Stimulated activated CD4-positive, alpha-beta T cell treated with anti-CD3 and anti-CD28 coated beads, Interleukin-15, amount 100 ng/mL, for 48 hours (primary cell): ENCODE measurements at places on chromosomes 3 and 15.
A peak's percentile ranks its signal among the peaks of the same experiment; 100 is the strongest.

DNA sequence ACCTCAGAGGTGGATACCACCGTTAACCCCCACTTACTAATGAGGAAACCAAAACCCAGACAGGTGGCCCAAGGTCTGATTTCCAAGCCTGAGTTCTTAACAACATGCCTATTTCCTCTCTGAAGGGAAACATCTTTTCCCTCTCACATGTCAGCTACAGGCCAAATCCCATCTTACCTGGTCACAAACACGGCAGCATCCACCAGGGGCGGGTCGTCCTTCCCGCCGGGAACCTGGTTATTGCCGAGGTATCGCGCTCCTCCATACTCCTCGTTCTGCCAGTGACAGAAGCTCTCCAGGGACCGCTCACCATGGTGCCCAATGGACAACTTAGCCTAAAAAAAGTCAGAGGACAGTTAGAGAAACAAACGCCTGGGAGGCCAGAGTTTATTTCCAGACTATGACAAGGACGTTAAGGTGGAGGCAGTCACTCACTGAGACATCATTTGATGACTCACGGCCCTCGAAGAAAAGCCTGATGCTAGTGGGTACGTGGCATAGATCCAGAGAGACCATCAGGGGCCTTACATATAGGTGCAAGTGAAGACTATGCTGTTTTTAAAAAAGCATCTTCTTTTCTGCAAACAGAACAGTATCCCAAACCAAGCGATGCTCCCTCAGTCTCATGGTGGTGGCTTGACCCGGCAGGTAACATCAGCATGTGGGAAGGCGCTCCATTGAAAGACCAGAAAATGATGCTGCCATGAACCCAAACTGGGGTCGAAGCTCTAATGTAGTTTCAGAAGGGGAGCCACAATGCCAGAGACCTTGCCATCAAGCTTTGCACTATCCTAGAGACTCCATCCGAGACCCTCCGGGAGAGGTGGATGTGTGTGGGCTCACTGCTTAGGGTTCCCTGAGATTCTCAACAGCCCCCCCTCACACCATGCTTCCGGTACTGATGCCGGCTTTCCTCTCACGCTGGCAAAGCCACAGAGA lies 80.2 kb downstream of the ADAMTS17 start:
- DNase-seq, result no peak

- DNase-seq, result no peak
Measured at GRCh38 chr3:10625323-10625722, 119.9 kb upstream of the ATP2B2 start.

DNA sequence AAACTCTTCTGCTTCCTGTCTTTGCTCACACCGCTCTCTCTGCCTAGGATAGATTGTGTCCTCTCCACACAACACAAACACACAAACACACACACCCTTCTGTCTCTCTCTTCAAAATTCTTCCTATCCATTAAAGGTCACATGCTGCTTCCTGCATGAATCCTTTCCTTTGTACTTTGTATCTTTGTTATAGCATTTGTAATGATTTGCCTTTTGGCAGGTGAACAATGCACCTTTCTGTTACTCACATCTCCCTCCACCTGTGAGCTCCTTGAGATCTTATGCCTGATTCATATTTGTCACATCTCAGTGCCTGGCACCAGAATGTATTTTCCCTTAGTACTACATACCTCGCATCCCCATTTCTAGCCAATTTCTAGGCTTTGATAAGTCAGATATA lies 251.4 kb upstream of the UMPS start:
- DNase-seq, result no peak

DNA sequence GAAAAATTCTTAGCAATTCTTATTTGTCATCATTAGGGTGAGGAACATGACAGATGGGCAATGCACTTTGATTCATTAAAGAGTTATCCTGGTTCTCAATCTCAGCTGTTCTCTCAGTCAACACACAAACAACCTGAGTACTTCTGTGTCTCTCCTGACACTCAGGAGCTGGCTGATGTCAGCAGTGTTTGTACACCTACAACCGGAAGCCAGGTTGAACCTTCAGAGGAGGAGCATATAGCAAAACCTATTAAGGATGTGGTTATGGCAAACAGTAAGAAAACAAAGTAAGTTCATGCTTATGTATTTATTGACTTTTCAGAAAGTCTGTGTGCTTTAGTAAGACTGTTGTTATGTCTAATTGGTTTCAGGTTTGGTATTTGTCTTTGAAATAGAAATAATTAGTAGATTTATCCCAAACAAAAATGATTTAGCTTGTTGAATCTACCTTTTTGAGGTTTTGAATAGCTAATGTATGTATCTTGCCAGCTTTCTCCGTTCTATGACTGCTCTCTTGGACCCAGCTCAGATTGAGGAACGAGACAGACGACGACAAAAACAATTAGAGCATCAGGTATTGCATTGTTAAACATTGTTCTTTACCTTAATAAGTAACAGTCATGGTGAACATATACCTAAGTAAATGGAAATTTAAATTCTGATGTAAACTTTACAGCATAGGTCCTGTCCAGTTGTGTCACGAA lies 36.6 kb downstream of the CCDC66 start:
- no peak for DNase-seq

DNA sequence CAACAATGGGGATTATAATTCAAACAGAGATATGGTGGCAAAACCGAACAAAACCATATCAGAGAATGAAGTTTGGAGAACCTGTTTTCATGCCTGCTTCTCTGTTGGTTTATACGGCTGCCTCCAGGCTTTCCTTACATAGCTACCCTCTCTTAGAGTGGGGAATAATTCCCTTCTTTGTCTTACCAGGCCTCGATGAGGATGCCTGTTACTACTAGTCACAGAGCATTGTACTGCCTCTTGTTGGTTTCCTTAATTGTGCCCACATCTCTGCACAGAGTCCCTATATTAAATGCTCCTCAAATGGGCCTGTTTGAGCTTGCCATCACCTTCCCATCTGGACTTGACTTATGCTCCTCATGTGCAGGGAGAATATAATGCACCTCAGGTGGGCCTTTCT lies 92.9 kb downstream of the NCEH1 start:
- no peak for DNase-seq

GRCh38 chr3:194129581-194130133 lies 6.3 kb upstream of the HES1 start:
- DNase-seq, result no peak

DNA sequence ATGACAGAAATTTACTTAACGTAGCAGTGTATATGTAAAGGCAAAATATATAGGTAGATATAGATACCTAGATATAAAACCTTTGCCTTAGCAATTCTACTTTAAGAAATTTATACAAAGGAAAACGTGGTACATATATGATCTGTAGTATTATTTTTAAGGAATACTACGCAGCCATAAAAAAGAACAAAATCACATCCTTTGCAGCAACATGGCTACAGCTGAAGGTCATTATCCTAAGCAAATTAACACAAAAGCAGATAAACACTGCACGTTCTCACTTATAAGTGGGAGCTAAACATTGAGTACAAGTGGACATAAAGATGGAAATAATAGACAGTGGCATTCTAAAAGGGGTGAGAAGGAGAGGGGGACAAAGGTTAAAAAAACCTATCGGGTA lies 14.8 kb upstream of the LIPC start:
- DNase-seq, result no peak

GRCh38 chr15:56805466-56806147 lies 72.3 kb upstream of the ZNF280D start:
- DNase-seq, result no peak

DNA sequence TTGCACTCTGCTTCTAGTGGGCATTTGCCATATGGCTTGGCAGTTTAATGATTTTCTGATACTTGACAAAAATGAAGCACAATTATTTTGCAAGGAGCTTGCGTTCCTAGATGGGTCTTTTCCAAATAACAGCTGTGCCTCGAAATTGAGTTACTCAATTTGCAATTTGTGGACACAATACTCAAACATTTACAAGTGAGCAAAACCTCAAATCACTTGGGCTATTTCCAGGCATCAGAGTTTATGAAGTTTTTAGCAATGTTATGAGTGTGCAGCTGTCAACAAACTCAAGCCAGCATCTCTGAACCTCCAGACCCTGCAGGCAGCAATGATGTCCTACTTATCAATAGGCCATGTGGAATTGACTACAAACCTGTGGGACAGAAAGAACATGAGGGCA lies 41.3 kb downstream of the NMNAT3 start:
- DNase-seq, result no peak

- no peak for DNase-seq
Measured at GRCh38 chr15:85986741-85987140, 92.9 kb upstream of the AGBL1 start.

DNA sequence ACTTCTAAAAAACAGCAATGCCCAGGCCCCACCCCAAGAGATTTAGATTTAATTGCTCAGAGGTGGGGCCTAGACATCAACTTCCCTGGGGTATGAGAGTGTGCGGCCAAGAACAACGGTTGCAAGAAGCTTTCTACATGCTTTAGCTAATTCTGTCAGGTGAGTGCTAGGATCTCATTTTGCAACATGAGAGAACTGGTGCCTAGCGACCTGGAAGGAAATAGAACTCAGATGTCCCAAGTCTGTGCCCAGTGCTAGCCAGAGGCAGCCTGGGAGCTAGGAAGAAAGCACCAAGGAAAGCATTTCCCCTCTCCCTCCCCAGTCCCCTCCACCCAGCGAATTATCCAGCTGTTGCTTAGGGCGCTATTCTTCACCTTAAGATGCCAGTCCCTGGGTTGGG lies 22.9 kb upstream of the HRH1 start:
- DNase-seq, result no peak

- DNase-seq, result peak; percentile 36
Measured at GRCh38 chr15:59174835-59175831, 31.5 kb upstream of the LDHAL6B start.

- no peak for DNase-seq
Measured at GRCh38 chr15:68228143-68228970, 1.2 kb downstream of the CLN6 start.

GRCh38 chr15:47415539-47415971 lies 301.8 kb upstream of the SEMA6D start:
- no peak for DNase-seq

DNA sequence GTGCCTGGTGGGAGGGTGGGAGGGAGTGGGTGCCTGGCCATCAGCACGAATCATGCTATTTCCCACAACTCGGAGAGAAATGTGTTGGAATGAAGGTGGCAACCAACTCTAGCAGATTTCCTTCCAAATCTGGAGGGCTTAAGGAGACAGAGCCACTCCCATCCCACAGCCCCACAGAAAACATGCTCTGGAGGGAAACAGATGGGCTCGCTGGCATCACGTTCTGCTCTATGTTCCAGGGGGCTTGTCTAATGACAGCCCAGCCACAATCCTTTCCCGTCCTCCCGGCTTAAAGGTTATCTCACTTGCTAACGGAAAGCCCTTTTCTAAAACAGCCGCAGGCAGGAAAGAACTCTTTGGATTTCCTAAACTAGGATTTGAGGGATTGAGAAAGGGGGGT lies 65.3 kb downstream of the ADAMTS17 start:
- no peak for DNase-seq

DNA sequence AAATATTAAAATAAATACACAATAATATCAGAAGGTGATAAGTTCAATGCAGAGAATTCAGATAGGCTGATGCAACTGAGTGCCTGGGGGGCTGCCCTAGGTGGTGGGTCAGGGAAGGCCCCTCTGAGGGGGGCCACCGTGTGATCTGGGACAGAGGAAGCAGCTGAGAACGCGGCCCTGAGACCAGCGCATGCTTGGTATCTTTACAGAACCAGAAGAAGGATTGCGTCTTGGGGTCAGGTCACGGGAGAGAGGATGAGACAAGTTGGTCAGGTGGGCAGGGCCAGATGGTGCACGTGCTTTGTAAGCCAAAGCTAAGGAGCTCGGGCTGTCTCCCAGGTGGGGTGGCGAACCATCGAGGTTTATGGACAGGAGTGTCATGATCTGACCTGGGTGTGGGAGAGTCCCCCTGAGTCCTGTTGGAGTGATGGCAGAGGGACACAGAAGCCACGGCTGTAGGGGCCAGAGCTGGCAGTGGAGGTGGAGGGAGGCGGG lies 121.2 kb downstream of the ETFA start:
- no peak for DNase-seq

- DNase-seq, result no peak
Measured at GRCh38 chr3:108388136-108389132, 92.1 kb downstream of the HHLA2 start.

DNA sequence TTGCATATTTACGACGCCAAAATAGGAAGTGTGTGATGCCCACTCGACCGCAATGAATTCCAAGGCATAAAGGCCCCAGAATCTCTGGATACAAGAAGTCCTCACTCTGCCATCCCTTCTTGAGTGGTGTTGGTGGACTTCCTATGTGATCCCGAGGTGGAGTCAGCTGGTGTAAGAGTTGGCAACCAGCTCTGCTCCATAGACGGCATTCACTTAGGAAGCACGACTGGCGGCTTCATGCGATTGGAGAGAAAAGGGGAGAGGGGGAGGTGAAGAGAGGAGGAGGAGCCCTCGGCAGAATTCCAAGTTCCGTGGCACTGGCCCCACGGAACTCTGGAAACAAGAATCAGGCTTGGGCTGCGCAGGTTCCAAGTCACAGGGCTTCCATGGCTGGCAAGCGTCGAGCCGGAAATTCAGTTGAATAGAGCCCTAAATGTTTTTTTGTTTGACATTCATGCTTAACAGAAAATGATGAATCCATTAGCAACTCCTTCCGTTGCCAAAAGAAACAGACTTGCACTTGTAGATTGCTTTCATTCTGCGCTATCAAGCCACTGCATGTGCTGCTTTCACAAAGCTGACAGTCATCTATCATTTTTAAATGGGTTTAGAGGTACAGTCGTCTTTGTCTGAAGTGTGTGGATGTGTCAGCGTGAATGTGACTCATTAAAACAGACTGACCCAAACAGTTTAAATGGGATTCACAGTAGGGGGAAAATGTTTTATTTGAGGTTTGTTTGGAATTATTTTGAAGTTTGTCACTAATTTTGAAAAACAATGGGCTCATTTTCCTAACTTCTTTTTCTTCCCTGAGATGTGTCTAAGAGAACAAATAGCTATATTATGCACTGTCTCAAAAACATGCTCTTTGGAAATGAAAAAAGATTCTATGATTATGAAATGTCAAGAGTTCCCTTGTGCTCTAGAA lies 428.3 kb upstream of the ATP11B start:
- DNase-seq, result no peak
